CD4-positive, alpha-beta T cell treated with Interleukin-15 for 4 hours (primary cell): ENCODE measurements at places on chromosomes 11 and 22.

GRCh38 chr11:11374358-11375148 lies 21.5 kb upstream of the CSNK2A3 start:
- DNase-seq: no peak

- DNase-seq: no peak
Observed at GRCh38 chr11:123594188-123594901, 60.1 kb downstream of the SCN3B start.

GRCh38 chr11:23885801-23886200 lies 611.1 kb upstream of the LUZP2 start:
- DNase-seq: no peak

DNA sequence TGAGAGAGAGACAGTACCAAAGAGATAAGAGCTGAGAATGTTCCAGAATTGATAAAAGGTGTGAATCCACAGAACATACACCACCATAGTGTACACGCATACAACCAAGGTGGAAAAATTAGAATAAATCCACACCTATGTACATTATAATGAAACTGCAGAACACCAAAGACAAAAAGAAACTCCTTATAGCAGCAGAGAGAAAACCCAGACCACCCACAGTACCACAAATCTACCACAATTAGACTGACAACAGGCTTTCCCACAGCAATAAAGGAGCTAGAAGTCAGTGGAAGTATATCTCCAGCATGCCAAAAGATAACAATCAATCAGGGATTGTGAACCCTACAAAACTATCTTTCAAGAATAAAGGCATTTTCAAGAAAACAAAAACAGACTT lies 31.8 kb downstream of the SCN4B start:
- no peak for DNase-seq

DNA sequence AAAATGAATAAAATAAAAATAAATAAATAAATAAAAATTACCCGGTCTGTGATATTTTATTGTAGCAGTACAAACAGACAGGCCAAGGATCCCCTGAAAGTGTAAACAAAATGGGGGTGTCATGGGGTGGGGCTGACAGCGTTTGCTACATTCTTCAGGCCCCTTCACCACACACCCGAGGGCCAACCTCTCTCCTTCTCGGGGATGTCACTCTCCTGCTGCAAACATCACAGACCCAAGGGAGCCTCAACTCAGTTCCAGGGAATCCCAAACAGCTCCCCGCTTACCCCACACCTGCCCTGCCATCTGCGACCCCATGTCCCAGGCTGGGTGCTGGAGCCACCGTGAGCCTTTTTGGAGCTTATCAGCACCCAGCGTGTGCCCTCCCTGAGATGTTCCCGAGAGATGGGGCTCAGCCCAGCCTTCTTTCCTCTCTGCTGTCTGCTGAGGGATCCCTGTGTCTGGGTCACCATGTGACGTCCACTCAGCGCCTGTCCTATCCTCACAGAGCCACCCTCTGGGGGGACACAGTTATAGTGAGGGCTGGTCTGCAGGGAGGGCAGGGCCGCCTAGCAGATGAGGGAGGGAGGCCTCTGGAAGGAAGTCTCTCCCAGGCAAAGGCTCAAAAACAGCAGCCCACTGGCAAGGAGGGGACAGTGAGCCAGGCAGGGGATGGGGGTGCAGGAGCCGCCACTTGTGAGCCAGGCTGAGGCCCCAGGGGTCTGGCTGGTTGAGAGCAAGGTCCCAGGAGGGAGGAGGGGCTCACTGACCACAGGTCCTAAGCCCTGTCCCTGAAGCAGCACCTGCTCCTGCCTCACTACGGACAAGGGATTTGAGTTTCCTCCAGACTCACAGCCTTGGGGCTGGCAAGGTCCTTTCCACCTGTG lies 1041.6 kb downstream of the BRD1 start:
- DNase-seq: no peak

DNA sequence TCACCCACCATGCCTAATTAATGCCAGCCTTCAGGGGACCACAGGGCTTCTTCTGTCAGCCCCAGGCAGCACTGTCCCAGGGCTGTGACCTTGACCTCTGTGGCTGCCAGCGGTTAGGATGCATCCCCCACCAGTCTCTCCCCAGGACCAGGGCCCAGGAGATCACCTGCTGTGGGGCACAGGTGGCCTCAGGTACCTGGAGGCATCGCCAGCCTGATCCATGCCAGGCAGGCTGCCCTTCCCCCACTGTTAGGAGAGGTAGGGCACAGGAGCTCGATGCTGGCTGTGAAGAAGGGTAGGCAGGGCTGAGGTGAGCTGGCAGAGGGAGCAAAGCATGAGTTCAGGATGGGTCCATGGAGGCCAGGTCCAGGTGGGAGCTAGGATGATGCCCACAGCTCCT lies 16.7 kb upstream of the MDK start:
- no peak for DNase-seq

DNA sequence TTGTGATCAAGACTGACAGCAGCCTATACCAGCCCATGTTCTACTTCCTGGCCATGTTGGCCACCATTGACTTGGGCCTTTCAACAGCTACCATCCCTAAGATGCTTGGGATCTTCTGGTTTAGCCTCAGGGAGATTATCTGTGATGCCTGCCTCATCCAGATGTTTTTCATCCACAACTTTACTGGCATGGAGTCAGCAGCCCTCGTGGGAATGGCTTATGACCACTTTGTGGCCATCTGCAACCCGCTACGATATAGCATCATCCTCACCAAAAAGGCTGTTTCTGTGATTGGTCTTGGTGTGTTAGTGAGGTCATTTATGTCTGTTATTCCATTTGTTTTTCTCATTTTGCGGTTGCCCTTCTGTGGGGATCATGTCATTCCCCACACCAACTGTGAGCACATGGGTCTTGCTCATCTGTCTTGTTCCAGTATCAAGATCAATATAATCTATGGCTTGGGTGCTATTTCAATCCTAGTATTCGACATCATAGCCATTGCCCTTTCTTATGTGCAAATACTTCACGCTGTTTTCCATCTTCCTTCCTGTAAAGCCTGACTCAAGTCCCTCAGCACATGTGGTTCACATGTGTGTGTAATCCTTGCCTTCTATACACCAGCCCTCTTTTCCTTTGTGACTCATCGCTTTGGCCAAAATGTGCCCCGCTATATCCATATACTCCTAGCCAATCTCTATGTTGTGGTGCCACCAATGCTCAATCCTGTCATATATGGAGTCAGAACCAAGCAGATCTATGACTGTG lies 23.6 kb downstream of the OR52E1 start:
- DNase-seq: no peak

GRCh38 chr11:1763796-1764661 lies at the start of gene CTSD:
Gene CTSD, minus strand, starts transcription at chr11:1763927. Its CDS starts 68 bp downstream, at chr11:1763859.
- DNase-seq: peak; percentile 85

DNA sequence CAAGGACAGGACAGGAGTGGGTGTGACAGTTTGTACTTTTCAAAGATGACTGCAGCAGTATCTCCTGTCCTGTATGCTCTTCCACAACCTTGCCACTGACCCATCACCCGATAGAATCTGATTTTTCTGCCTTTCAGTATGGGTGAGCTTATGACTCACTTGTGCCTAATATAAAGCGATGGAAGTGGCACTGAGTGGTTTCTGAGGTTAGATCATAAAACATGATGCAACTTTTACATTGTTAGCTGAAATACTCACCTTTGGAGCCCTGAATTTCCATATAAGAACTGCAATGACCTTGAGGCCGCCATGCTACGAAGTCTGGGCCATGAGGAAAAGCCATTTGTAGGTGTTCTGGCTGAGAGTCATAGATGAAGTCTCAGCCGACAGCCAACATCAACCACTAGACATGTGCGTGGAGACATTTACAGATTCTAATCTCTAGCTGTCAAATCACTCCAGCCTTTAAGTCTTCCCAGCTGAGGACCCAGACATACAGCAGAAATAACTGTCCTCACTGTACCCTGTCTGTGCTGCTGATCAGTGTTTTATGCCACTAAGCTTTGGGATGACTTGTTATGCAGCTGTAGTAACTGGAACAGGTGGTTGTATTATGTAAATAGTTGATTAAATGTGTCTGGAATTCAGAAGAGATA lies 105.9 kb upstream of the ARHGAP20 start:
- no peak for DNase-seq

- no peak for DNase-seq
Observed at GRCh38 chr11:455566-456147, 5.6 kb downstream of the PTDSS2 start.

DNA sequence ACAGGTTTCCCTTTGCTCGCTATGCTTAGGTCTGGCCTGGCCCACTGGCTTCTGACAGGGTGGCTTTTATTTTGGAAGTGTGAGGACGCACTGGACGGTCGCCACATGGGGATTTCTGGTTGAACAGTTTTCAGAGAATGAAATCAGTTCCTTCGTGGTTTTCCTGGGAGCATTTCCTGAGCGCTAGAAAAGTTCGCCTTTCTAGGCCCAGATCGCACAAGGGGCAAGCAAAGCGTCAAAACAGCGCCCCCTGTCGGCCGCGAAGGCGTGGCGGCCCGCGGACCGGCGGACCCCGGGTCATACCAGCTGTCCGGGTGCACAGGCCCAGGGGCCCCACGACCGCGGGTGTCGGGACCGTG lies 12.7 kb upstream of the CYP2R1 start:
- DNase-seq: peak; percentile 81
